Stimulated activated CD4-positive, alpha-beta T cell treated with anti-CD3 and anti-CD28 coated beads, TNF-alpha, amount 100 ng/mL, for 24 hours (primary cell): ENCODE measurements at places on chromosomes 13 and 19.

- no peak for DNase-seq
Observed at GRCh38 chr13:76723551-76724232, 162.5 kb downstream of the KCTD12 start.

DNA sequence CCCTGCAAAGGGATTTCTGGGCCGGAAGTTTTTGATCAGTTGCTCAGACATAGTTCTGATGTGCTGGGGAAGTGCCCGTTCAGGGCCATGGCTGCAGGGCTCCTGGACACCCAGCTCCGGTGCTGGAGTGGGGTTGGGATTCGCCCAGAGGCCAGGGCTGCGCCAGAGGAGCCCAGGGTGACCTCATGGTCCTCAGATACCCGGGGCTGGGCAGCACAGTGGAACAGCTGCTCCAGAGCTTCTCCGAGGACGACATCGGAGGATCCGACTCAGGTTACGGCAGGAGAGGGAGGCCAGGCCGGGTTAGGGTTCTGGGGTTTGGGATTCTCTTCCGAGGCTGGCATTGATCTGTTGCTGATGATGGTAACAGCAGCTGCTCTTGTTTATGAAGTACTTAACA, 20.9 kb downstream of the CARM1 start:
- no peak for DNase-seq

DNA sequence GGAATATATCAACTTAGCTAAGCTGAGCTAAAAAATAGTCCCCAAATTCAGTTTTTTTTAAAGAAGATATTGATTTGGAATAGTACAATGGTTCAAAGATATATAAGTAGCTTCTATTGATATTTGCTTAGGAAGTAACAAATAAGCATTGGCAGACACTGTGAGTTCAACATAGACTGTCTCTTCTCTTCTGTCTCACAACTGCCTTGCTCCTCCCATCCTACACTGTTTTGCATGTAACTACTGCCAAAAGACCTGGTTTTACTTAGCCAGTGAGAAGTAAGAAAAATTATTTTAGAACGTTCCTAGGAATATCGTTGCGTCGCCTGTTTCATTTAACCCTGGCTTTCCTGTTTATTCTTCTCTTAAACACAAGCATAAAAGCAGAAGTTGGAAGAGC, 859.0 kb upstream of the SPRY2 start:
- DNase-seq = no peak

- DNase-seq = no peak
Observed at GRCh38 chr19:6056801-6057650, 53.3 kb downstream of the RFX2 start.

GRCh38 chr13:109738298-109738746, 48.1 kb downstream of the IRS2 start:
- DNase-seq = no peak

DNA sequence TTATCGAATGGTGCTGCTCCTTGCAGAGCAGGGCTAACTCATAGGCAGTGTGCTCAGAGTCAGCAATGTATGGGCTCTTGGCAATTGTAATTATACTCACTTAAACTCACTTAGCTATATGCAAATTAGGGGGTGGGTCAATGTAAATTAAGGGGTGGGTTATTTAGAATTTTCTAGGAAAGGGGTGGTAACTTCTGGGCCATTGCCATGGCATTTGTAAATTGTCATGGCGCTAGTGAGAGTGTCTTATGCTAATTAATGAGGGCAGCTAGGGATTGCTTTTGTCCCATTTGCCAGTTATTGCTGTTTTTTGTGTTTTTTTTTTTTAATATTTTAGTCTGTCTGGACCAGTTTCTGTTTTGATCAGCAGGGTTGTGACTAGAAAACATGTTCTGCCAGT, 68.4 kb downstream of the DIAPH3 start:
- DNase-seq = no peak

- no peak for DNase-seq
Observed at GRCh38 chr13:71515744-71516038, 351.3 kb downstream of the DACH1 start.

- no peak for DNase-seq
Observed at GRCh38 chr13:82344867-82345266, 1537.4 kb downstream of the SLITRK1 start.

- DNase-seq = no peak
Observed at GRCh38 chr19:4772566-4772965, 19.0 kb upstream of the FEM1A start.

GRCh38 chr19:1949304-1950101, 8.5 kb downstream of the CSNK1G2 start:
- no peak for DNase-seq

- DNase-seq = no peak
Observed at GRCh38 chr13:94020833-94021232, 458.6 kb downstream of the DCT start.

DNA sequence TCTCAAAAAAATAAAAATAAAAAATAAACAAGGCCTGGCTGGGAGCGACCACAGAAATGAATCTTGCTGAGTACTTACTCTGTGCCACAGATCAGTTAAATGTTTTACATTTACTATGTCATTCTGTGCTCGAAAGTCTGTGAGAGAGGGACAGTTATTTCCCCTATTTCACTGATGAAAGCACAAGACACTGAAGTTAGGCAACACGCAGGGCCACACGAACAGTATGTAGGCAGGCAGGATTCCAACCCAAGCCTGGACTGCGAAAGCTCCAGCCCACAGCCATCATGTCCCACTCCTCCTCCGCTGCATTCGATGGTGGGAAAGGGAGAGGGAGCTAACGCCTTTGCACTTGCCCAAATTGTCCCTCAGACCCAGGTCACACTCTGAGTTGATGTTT, 34.2 kb downstream of the RUBCNL start:
- DNase-seq = no peak

GRCh38 chr13:99812625-99813024, 158.9 kb downstream of the ZIC5 start:
- no peak for DNase-seq

- DNase-seq = no peak
Observed at GRCh38 chr19:23770672-23771250, 12.1 kb upstream of the ZNF681 start.

DNA sequence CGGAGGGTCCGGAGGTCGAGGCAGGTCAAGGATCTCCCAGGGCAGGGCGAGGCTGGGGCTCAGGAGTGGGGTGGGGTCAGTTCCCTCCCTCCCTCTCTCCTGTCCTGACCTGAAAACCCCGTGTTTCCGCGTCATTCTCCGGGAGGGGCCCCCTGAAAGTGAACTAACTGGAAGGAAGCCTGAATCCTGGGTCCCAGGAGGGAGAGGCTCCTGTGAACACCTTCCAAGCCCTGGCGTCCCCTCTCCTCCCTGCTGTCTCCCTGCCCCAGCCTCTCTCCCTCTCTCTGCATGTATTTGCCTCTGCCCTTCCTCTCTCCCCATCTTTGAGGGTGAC, 741 bp upstream of the CADM4 start:
- no peak for DNase-seq

- DNase-seq = no peak
Observed at GRCh38 chr13:20847296-20847695, 55.2 kb downstream of the XPO4 start.

DNA sequence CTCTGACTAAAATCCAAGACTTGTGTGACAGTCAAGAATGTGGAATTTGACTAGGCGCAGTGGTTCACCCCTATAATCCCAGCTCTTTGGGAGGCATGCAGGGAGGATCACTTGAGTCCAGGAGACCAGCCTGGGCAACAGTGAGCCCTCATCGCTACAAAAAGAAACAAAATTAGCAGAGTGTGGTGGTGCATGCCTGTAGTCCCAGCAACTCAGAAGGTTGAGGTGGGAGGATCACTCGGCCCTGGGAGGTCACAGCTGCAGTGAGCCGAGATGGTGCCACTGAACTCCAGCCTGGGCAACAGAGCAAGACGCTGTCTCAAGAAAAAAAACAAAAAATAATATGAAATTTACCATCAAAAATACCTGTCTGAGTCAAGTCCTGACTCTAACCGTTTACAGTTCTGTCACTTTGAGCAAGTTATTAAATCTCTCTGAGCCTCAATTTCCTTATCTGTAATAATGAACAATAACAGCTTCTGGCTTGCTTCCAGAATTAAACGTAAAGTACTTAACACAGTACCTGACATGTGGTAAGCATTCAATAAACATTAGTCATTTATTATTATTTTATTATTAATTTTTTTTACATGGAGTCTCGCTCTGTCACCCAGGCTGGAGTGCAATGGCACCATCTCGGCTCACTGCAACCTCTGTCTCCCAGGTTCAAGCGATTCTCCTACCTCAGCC, 204.6 kb upstream of the TSC22D1 start:
- DNase-seq = no peak

- DNase-seq = no peak
Observed at GRCh38 chr19:56760842-56761241, 79.7 kb downstream of the PEG3 start.

DNA sequence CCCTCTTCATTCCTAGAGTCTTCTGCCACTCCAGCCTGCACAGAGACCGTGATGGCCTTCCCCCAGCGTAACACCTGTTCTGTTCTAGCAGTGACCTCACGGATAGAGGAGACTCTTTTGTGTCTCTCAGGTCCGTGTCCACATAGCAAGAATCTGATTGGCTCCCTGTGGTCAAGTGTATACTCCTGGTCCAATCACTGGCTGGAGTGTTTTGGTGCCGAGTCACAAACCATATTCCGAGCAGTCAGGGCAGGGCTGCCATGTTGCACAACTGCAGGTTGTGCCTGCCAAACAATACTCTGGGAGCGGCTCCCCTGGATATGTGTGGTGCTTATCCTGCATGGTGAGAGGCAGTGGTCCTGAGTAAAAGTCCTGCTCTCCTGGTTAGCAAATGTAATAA, 402.4 kb downstream of the KCNRG start:
- no peak for DNase-seq

GRCh38 chr19:12676928-12677327, 4.8 kb downstream of the DHPS start:
- no peak for DNase-seq

- DNase-seq = no peak
Observed at GRCh38 chr13:37023871-37024270, 23.3 kb downstream of the EXOSC8 start.

DNA sequence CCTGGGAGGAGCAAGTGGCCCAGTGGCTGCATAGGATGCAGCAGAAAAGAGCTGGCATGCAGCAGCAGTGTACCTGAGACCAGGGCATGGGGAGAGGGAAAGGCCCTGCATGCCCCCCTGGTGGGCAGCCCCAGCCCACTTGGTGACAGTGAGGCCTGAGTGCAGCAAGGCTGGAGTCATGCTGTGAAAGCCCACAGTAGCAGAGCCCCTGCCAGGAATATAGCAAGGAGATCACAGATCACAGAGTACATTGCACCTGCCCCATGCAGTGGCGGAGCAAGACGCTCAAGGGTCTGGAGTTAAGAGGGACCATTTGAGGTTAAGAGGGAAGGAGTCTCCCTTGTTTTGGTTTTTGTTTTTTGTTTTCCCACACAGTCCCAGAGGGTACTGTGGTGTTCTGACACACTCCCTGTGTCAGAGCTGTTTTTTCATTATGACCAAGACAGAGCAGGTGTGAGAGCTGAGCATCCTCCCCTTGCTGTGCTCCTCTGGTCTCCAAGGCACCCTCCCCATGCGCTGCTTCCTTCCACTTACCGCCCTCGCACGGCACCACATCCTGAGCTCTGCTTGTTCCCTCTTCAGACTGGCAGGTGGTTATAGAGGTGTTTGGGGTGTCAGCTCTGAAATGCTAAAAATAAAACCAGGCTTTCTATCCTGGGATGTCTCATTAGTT, 85.0 kb upstream of the UBL3 start:
- DNase-seq = peak; percentile 47

DNA sequence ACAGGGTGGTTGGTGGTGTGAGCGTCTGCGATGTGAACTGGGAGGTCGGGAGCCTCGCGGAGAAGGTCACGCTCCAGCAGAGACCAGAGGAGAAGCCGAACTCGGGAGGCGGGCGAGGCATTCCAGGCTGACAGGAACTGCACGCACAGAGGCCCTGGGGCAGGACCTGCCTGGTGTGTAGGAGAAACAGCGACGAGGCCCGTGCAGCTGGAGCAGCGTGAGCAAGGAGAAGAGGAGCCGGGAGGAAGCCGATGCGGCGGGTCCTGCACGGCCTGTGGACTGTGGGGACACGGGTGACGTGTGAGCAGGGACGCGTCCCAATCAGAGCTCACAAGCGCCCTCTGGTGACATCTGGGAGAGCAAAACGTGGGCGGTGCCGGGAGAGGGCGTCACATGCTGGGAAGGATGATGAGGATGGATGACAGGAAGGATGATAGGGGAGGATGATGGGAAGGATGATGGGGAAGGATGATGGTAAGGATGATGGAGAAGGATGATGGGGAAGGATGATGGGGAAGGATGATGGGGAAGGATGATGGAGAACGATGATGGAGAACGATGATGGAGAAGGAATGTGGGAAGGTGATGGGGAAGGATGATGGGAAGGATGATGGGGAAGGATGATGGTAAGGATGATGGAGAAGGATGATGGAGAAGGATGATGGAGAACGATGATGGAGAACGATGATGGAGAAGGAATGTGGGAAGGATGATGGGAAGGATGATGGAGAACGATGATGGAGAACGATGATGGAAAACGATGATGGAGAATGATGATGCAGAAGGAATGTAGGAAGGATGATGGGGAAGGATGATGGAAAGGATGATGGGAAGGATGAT, 16.1 kb upstream of the MADCAM1 start:
- peak; percentile 11 for DNase-seq

GRCh38 chr19:52898101-52898500, 666 bp upstream of the ZNF320 start:
- no peak for DNase-seq

DNA sequence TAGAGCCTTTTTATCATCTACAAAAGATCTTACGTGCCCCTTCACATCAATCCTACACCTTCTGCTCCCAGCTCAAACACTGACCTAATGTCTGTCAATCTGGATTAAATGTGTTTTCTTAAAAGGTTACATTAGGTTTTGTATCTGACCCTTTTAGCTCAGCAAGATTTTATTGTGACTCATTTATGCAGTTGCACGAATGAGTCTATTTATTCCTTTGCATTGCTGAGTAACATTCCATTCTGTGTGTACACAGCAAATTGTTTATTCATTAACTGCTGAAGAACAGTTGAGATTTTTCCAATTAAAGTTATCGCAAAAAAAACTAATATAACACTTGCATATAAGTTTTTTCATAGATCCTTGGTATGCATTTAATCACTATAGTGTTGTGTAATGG, 253.9 kb upstream of the GPC6 start:
- DNase-seq = no peak
